NCI-H1092 (cell line): ENCODE measurements at places on chromosomes 12 and 14.

GRCh38 chr12:77572371-77572770 is 258.3 kb upstream of the NAV3 start:
- no peak for DNase-seq

DNA sequence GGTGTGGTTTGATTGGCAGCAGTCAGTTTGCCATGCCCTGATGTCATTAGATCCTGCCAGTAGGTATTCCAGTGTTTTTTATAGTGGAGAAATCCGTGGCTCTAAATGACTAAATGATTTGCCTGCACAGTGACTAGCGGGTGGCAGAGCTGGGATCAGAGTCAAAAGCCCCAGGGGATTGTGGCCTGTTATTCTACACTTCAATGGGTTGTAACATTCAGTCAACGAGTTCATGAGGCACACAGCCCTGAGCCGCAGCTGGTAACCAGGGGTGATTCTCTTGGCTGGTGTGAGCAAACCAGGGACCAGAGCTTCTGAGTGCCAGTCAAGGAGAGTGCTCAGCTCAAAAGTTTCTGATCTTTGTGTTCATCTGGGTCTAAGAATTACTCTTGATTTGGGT is 1.8 kb downstream of the MYH6 start:
- DNase-seq, result peak; percentile 54

- no peak for DNase-seq
Observed at GRCh38 chr12:88188180-88188579, 46.1 kb downstream of the TMTC3 start.

DNA sequence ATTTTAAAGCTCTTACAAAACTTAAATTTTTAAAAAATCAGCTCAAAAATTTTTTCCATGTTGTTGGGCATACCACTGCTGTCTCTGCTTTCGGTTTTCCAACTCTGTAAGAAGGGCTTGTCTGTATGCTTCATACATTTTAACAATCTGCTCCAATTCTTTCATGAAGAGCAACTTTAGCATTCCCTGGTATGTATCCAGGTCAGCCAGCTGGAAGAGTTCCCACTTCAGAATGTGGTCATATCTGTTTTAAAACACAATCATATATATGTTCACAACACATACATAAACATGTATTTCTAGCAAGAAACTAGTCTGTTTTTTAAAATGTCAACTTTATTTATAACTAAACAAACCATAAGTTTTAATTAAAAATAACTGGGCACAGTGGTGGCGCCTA is 33.0 kb downstream of the SAV1 start:
- DNase-seq, result no peak

DNA sequence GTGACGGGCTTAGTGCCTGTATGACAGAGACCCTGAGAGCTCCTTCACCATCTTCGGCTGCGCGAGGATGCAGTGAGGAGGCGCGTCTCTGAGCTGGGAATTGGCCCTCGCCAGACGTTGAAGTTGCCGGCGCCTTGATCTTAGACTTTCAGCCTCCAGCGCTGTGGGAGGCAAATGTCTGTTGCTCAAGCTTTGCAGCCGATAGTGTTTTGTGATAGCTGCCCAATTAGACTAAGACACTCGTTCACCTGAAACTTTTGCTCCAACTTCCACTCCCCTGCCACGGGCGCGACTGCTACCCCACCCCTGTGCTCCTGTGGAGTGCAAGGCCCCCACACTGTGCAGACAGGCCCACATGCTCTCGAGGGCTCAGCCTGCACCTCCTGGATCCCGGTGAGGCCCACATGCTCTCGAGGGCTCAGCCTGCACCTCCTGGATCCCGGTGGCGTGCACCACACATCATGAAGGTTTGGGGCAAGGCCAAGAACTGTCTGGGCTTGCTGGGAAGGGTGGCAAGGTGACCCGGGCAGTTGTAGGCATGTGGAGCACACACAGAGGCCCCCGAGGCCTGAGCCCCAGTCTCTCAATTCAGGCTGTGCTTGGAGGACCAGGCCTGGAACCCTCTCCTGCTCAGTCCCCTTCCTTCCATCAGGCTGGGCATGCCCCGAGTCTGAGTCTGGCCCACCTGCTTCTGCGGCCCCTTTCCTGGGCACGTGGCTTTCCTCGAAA is 324.6 kb downstream of the TMEM121 start:
- DNase-seq, result no peak

GRCh38 chr12:80056845-80057244 is 42.5 kb upstream of the OTOGL start:
- no peak for DNase-seq

DNA sequence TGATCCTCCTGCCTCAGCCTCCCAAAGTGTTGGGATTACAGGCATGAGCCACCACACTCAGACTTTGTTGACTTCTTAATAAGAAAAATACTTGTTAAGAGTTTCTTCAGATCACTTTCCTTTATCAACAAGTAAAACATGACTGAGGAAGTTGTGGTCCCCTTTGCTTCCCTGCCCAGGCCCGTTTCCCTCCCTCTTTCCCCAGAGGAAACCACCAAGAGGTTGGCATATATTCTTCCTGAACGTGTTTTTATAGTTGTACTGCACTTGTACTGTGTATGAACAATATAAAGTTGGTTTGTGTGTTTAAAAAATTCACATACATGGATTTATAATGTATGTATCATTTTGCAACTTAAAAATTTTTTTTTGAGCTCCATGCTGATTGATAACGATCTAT is 28.4 kb downstream of the PTPN11 start:
- no peak for DNase-seq

DNA sequence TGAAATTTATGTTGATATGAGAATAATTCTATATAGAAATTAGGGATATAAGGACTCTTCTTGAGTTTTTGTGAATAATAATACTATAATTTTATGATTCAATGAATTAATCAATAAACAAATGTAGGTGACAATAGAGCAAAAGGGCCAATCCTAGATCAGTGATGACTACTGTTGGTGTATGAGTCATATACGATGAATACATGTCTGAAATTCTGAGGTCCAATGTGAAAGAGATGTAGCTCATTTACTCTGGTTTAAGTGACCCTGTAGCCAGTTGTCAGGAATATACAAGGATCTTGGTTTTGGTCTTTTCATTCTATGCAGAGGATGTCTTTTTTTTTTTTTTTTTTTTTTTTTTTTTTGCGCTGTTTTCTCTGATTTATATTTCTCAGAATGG is 72.1 kb upstream of the RTL1 start:
- DNase-seq, result no peak

- DNase-seq, result no peak
Observed at GRCh38 chr12:23684121-23684520, 265.3 kb downstream of the SOX5 start.

DNA sequence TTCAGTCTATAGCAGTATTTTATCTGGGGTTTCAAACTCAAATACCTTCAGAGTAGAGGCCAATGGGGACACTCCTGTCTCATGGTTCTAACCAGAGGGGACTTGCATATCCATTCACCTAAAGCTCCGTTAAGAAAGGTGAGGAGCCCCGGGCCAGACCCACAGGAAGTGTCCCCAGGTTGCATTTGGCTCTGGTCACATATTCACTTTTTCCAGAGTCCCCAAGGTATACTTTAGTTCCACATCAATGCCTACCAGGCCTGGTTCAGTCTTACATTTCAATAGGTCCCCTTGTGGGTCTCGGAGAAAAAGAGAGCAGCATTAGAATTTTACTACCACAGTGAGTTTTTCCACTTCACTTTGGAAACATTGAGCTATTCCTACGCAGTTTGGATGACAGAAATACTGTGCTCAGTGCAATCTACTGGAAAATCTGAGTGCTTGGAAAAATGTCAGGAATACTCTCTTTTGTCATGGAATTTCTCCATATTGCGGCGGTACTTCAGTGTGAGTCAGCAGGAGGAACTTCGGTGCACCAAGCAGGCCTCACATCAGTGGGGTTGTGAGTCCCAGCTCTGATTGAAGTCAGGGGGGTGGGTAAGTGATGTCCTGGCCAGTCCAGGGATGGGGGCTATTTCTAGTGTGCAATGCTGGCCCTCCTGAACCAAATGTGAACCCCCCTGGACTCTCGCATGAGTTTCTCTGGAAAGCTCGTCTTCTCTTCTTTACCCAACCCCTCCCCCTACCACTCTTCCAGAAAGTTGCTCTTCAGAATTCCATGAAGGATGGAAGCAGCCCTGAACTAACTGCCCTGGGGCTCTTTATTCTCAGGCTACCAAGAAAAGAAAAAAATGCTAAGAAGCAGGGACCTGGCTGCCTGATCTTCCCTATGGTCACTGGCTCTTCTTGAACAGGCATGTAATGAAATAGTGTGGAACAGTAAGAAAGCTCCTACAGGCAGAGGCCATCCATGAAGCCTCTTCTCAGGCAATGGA is 184.7 kb downstream of the PRKCH start:
- no peak for DNase-seq

- DNase-seq, result no peak
Observed at GRCh38 chr12:84638811-84639368, 273.7 kb downstream of the SLC6A15 start.

DNA sequence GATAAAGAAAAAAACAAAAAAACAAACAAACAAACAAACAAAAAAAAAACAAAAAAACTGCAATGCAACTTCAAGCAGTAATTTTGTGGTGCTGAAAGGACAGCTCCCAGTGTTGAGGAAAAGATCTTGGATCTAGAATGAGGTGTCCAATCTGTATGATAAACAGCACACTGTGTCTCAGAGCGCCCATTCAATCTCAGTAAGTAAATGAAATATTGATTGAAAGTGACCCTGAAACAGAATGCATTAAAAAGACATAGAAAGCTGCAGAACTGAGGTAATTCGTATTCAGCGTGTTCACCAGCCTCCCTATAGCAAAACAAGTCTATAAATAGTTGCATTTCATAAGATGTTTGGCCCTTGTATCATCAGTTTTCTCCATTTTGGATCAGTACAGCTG is 153.0 kb downstream of the NOVA1 start:
- DNase-seq, result no peak

- no peak for DNase-seq
Observed at GRCh38 chr12:121224591-121224990, 14.7 kb downstream of the P2RX4 start.

- DNase-seq, result no peak
Observed at GRCh38 chr14:71143381-71144290, 236.4 kb downstream of the PCNX1 start.

GRCh38 chr14:75832621-75833297 is 149.0 kb downstream of the TGFB3 start:
- DNase-seq, result no peak

DNA sequence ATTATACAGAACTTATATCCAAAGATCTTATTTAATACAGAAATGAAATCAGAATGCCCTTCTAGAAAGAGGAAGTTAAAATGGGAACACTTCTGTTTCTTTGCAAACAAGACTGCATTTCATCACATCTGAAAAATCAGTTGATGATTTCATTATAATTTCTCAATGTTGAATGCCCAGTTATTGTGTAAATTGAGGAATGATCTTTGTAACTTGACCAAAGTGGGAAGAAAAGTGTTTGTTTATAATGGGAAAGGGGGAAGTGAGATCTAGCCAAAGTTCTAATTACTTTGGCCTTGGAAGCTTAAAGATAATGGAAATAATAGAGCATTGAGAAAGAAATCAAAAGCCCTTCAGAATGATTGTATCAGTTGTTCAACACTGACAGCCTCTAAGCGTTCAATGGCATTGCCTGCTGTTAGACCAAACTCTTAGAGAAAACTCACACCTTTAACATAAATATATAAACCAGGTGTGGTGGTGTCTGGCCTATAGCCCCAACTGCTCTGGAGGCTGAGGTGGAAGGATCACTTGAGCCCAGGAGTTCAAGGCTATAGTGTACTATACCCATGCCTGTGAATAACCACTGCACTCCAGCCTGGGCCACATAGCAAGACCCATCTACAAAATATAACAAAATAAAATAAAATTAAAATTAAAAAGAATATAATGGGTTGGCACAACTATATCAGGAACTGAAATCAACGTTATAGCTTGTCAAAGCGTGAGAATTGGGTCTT is 9.9 kb upstream of the LYZ start:
- no peak for DNase-seq

DNA sequence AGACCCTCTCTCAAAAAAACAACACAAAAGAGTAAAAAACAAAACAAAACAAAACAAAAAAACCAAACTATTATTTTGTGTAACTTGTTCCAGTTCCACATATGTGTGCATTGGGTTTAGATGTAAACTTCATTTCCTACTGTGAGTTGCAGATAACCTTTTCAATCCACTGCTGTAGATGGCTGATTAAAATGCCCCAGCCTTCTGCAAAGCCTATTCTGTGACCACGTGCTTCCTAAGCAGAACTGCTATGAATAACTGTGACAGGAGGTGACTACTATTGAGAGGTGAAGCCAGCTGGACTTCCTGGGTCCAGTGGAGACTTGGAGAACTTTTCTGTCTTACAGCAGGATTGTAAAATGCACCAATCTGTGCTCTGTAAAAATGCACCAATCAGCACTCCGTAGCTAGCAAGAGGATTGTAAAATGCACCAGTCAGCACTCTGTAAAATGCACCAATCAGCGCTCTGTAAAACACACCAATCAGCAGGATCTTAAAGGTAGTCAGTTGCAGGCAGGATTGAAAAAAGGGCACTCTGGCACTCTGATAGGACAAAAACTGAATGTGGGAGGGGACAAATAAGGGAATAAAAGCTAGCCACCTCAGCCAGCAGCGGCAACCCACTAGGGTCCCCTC is 10.3 kb upstream of the ELK3 start:
- DNase-seq, result no peak

DNA sequence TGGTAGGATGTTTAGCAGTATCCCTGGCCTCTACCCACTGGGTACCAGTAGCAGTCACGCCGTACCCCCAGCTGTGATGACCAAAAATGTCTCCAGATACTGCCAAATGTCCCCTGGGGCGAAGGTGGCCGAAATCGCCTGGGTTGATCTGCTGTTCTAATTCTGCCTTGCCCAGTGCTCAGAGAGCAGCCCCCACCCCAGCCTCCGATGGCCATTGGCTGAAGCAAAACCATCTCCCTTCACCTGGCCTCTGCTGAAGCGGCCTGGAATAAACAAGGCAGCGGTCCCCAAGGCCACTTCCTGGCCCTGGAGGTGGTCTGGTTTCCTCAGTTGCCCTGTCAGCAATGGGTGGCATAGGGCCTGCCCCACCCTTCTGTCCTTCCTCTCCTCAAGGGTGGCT is 298.4 kb downstream of the CACNA1C start:
- no peak for DNase-seq

GRCh38 chr12:75660107-75660530 is 148.7 kb upstream of the KRR1 start:
- DNase-seq, result no peak

DNA sequence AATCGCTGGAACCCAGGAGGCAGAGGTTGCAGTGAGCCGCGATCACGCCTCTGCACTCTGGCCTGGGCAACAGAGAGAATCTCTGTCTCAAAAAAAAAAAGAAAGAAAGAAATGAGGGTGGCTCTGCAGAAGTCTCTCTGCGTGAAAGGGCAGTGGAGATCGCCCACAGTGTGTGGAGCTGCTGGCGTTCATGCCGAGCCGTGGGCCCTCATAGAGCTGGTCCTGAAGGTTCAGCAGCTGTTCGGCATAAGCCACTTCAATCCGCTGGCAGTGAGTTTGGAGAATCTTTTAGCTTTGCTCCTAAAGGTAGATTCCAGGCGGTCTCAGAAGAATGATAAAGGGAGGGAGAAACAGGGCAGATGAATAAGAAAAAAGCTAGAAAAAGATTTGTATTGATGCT is 36.7 kb upstream of the ATP2A2 start:
- DNase-seq, result no peak

- no peak for DNase-seq
Observed at GRCh38 chr12:2819810-2820209, 7.3 kb downstream of the ITFG2 start.

DNA sequence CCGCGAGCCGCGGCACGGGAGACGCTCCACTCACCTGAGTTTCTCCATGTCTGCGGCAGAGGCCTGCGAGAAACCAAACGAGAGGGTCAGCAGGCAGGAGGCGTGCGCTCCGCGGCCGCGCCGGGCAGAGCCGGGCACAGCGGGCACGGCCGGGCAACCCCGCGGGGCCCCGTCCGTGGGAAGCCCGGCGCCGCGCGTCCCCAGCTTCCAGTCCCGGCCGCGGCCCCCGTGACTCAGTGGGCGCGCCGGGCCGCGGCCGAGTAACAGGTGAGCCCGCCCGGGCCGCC is 19.4 kb downstream of the BEGAIN start:
- no peak for DNase-seq
